Neural progenitor cell (in vitro differentiated cells): ENCODE measurements at places on chromosomes 12 and 14. TPM values are rescaled to one million over a fixed set of nuclear protein-coding genes. Genes with fewer than 3 reads are reported as not detected.

OSGEP gene
- total RNA-seq: 62.5 and 67.0 TPM in 2 replicates

- DNase-seq: no peak
- H3K36me3 ChIP-seq: no peaks in the 10 kb centered on the region
- H3K27me3 ChIP-seq: no peaks in the 10 kb centered on the region
- no peak overlapping the region for H3K4me3 ChIP-seq
- H3K4me1 ChIP-seq: no peaks in the 10 kb centered on the region
- no peak overlapping the region for H3K27ac ChIP-seq
Measured at GRCh38 chr14:20417250-20418186, 4.2 kb upstream of the TEP1 start.

DNA sequence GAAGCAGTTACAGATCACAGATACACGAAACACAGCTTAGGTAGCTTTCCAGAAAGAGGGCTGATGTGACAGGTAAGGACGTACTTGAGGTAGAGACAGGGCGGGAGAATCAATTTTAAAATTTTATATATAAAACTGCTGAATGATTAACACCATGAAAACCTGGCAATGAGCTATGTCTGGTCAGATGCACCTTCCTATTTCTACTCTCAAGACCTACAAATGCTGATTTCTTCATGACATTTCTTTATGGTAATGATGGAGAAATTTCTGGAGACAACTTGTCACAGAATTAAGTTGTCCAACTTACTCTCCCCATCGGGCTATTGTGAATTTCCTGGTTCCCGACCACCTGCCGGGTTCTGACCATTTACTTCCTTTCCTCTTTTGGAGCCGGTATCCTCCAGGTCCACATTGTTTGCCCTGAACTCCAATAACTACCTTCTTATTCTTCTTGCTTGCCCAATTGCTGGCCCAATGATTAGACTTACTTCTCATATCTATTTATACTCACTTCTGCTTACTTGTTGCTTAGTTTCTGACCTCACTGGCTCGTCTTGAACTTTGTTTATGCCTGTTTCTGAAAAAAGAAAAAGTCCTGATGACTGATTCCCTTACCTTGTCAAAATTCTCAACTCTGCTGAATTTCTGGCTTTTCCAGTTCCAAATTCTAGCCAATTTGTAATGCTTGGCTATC, 12.8 kb upstream of the ATP2B1 start:
- H3K27me3 ChIP-seq: no peaks in the 10 kb centered on the region
- peaks cover 4% of the 10 kb centered on the region for H3K4me1 ChIP-seq
- no peak for DNase-seq
- no peak overlapping the region for H3K4me3 ChIP-seq
- no peak overlapping the region for H3K27ac ChIP-seq
- no peaks in the 10 kb centered on the region for H3K36me3 ChIP-seq

DNA sequence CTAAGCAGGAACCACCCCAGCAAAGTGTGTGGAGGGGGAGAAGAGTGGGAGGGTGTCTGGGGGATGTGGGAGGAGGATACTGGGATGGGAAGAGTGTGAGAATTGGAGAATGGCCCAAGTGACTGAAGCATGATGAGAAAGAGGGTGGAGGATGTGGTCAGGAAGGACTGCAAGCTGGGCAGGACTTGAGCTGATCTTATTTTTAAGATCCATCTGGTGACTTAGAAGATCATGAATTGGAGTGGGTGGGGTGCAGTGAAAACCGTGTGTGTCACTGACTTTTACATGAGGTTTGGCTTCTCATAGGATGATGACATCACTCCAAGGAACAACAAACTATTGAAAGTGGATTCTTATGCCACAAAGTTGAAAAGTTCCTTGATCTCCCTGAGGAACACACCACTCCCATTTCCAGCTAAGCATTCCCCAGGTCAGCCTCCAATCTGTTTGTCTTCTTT, 287.5 kb downstream of the GALC start:
- H3K27me3 ChIP-seq: no peaks in the 10 kb centered on the region
- H3K4me3 ChIP-seq: no peak overlapping the region
- no peak for DNase-seq
- H3K27ac ChIP-seq: no peak overlapping the region
- no peaks in the 10 kb centered on the region for H3K36me3 ChIP-seq
- no peaks in the 10 kb centered on the region for H3K4me1 ChIP-seq

DNA sequence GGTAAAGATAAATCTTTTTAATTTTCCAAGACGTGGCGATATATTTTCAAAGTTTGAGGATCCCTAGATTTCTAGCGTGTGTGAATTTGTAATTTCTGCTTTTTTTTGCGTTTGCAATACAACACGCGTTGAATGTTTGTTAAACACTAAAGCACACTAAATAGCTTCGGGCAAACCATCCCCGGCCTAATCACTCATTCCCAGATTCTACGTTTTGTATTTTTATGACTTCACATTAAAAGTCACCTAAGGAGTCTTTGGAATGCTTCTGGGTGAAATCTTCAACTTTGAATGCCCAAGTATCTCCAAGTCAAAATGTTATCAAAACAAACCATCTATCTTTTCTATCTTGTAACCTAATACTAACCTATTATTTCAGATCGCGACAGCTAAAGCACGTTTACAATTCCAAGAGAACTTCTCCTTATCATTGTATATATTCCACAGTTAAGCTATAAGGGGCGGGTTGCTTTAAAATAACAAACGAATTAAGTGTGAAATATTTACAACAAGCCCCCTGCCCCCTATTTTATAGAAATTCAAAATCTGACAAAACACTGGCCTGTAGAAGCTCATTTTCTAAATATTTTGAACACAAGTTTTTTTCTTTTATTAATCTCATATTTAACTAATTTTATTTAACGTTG, 1.1 kb downstream of the ALX1 start:
- peaks cover 19% of the 10 kb centered on the region for H3K4me1 ChIP-seq
- DNase-seq: no peak
- peak overlapping the region; percentile 71 for H3K4me3 ChIP-seq
- peak overlapping the region; percentile 77 for H3K27ac ChIP-seq
- H3K27me3 ChIP-seq: peaks cover 54% of the 10 kb centered on the region
- H3K36me3 ChIP-seq: no peaks in the 10 kb centered on the region

- no peak for DNase-seq
- no peaks in the 10 kb centered on the region for H3K4me1 ChIP-seq
- H3K27ac ChIP-seq: no peak overlapping the region
- H3K27me3 ChIP-seq: no peaks in the 10 kb centered on the region
- H3K36me3 ChIP-seq: no peaks in the 10 kb centered on the region
Measured at GRCh38 chr14:70698288-70698687, 56.6 kb downstream of the TTC9 start.

DNA sequence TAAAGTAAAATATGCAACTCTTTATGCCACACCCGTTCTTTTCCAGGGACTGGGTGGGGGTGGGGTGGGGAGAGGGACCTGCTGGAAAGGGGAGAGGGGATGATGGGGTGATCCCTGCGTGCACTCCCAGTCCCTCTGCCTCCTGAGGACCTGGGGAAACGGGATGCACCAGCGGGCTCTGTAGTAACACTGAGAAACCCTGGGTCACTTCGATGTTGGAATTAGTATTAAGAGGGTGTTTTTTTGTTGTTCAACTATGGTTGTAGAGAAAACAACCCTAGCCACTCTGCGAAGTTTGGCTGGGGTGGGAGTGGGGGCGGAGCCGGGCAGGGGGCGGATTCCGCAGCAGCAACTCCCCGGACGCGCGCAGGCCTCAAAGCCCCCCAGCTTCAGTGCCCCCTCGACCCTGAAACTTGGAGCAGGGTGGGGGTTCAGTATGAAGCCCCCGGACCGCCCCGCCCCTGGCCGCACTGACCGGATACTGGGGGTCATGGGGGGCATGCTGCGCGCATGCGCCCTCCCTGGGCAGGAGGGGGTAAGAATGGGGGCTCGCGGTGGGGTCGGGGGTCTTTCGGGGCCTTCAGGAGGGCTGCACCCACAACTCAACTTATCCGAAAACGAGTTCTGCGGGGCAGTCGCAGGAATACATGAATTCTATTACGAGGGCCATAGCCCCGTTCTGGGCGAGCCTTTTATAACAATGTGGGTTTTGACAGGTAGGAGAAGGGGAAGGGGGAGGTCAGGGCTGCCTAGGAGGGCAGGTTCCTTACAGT, 1.3 kb upstream of the ARHGEF25 start:
- DNase-seq: peak; percentile 22
- no peak overlapping the region for H3K27ac ChIP-seq
- no peaks in the 10 kb centered on the region for H3K36me3 ChIP-seq
- H3K4me3 ChIP-seq: peak overlapping the region; percentile 60
- H3K27me3 ChIP-seq: peaks cover 36% of the 10 kb centered on the region

- H3K4me1 ChIP-seq: peaks cover 7% of the 10 kb centered on the region
- H3K27ac ChIP-seq: no peak overlapping the region
- H3K36me3 ChIP-seq: no peaks in the 10 kb centered on the region
- no peak overlapping the region for H3K4me3 ChIP-seq
- H3K27me3 ChIP-seq: peaks cover 6% of the 10 kb centered on the region
Measured at GRCh38 chr12:1668833-1669543, 21.9 kb upstream of the ADIPOR2 start.

- no peaks in the 10 kb centered on the region for H3K27me3 ChIP-seq
- no peak overlapping the region for H3K27ac ChIP-seq
- H3K4me3 ChIP-seq: no peak overlapping the region
- DNase-seq: peak; percentile 82
- peaks cover 11% of the 10 kb centered on the region for H3K4me1 ChIP-seq
Measured at GRCh38 chr12:121773011-121773777, 20.3 kb downstream of the RHOF start.

GRCh38 chr12:79063258-79063657, 198.7 kb downstream of the SYT1 start:
- H3K4me1 ChIP-seq: peaks cover 18% of the 10 kb centered on the region
- no peak overlapping the region for H3K4me3 ChIP-seq

GRCh38 chr14:34548472-34548981, 9.0 kb upstream of the EAPP start:
- DNase-seq: no peak
- no peaks in the 10 kb centered on the region for H3K27me3 ChIP-seq

DNA sequence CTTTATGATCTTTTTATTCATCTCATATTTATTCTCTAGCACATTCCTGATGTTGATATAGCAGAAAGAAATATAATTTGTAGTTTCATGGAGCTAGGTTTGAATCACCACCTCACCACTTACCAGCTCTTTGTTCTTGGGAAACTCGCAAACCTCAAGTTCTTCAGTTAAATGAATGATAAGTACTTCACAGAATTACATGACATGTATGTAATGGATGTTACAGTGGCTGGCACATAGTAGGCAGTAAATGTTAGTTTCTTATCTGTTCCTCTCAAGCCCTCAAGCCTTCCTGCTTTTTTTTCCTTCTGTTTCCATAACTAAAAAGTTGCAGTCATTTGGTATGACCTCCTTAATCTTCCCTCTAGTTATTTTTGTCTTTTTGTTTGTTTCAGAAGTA, 54.9 kb downstream of the SPATS2 start:
- peaks cover 6% of the 10 kb centered on the region for H3K36me3 ChIP-seq
- no peak overlapping the region for H3K4me3 ChIP-seq
- DNase-seq: no peak

DNA sequence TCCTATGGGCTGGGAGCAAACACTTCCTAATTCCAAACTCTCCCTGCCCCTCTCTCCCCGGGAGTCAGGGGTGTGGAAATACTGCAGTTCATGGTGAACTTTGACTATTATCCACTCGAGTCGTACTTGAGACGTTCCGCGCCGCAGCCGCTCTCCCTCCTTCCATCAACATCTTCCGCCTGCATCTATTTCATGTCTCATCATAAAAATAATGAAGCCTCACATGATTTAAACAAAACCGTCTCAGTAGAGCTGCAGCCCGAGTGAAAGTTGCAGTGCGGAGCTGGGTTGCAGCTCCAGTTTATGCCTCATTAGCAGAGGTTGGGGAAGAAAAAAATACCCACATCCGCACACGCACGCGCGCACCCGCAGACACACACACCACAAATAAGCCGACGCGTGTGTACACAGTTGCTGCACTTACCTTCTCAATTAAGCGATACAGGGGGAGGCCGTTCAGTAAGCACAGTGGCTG, 283 bp downstream of the LMO3 start:
- peaks cover 63% of the 10 kb centered on the region for H3K4me1 ChIP-seq
- peak overlapping the region; percentile 62 for H3K4me3 ChIP-seq
- peak; percentile 46 for DNase-seq

- no peaks in the 10 kb centered on the region for H3K36me3 ChIP-seq
- H3K27ac ChIP-seq: no peak overlapping the region
- no peaks in the 10 kb centered on the region for H3K4me1 ChIP-seq
- no peak for DNase-seq
Measured at GRCh38 chr14:102277874-102278630, 26.9 kb downstream of the MOK start.
